ENCODE measurements at places on chromosomes 11 and 22.

DNA sequence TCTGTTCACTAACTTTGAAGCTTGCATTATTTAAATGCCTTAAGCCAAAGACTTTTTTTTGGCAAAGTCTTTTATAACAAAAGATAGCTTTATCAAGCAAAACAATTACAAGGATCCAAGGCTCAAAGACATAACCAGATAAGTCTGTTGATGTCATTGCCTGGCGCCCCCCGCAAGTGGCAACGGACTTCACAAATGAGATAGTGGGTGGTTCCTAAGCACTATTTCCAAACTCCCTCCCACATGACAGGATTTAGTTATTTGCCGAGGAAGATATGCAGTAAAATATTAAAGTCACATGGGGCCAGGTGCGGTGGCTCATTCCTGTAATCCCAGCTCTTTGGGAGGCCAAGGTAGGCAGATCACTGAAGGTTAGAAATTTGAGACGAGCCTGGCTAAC lies 194.2 kb upstream of the DDI1 start:
- DNase-seq, result peak; percentile 52

- DNase-seq, result no peak
Measured at GRCh38 chr11:39810358-39810757, 1649.1 kb downstream of the LRRC4C start.

- DNase-seq, result no peak
Measured at GRCh38 chr11:70026726-70027125, 51.4 kb upstream of the ANO1 start.

DNA sequence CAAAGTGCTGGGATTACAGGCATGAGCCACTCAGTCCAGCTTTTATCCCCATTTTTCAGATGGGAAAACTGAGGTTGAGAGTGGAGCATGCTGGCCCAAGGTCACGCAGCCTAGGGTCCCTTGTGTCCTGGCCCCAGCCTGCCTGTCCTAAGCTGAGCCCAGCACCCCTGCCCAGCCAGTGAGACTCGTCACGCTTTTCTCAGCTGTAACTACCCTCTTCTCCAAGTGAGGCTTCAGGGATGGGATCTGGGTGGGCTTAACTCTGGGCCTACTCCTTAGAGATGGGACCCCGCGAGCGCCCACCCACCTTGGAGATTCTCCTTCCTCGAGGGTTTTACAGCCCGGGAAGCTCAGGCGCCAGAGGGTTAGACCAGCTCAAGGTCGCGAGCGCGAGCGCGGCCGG lies 390 bp upstream of the TMEM151A start:
- DNase-seq, result peak; percentile 32

DNA sequence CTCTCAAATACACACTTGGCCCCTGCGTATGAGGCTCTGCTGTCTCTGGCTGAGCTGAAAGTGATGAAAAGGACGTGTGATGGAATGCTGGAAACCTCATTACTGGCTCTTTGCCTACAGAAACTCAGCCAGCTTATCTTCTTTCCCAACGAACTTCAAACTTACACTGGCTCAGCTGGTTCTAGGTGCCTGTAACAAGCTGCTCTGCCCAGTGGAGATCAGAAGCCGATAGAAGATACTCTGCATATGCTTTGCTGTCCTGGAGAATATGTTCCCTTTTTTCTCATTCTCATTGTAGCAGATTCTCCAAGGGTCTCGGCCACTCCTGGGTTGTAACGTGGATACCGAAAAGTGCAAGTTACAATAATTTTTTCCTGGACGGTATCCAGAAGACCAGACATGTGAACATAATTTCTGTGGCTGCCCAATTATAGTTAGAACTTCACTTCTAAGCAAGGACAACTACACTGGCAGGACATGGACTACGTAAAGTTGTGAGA lies 405.3 kb upstream of the CCDC90B start:
- DNase-seq, result peak; percentile 44

- no peak for DNase-seq
Measured at GRCh38 chr22:40040927-40041326, 46.2 kb downstream of the FAM83F start.

DNA sequence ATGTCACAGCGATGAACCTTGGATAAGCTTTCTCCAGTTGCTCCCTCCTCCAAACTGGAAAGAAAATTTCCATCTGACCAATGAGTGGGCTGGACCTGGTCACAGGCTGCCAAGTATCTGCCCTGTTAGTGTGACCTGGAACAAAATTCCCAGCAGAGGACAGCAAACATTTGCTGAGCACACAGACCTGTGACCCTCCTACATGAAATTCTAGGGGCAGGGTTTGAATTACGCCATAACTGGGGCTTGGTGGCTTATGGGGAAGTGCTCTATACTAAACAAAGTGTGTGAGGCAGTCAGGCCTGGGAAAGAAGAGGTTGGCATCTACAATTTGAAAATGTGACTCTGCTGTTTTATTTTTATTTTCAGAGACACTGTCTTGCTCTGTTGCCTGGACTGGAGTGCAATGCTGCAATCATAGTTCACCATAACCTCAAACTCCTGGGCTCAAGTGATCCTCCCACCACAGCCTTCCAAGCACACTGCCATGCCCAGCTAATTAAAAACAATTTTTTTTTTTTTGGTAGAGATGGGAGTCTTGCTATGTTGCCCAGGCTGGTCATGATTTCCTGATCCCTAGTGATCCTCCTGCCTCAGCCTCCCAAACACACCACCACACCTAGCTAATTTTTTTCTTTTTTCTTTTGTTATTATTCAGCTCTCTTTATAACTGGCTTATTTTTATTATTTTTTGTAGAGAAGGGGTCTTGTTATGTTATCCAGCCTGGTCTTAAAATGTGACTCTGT lies 13.6 kb upstream of the XBP1 start:
- peak; percentile 89 for DNase-seq

DNA sequence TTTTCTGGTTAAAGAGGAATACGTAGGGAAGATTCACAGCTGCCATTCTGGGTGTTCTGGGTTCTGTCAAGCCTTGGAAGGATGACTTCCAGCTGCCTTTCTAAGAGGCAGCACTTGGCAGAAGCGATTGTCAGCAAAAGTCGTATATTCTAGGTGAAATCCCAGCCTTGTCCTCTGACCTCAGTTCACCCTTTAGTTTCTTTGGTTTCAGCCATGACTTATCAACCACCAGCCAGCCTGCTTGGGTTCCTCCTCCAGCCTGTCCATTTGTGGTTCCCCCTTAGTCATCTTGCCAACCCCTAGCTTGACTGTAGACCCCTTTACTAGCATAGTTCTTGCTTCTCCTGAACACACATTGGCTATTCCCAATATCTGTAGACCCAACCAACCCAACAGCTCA lies 102.3 kb upstream of the CD44 start:
- no peak for DNase-seq

GRCh38 chr11:64457416-64458010 lies 98.6 kb downstream of the RPS6KA4 start:
- no peak for DNase-seq

GRCh38 chr22:26949193-26949592 lies 291.8 kb downstream of the MIAT start:
- peak; percentile 58 for DNase-seq

DNA sequence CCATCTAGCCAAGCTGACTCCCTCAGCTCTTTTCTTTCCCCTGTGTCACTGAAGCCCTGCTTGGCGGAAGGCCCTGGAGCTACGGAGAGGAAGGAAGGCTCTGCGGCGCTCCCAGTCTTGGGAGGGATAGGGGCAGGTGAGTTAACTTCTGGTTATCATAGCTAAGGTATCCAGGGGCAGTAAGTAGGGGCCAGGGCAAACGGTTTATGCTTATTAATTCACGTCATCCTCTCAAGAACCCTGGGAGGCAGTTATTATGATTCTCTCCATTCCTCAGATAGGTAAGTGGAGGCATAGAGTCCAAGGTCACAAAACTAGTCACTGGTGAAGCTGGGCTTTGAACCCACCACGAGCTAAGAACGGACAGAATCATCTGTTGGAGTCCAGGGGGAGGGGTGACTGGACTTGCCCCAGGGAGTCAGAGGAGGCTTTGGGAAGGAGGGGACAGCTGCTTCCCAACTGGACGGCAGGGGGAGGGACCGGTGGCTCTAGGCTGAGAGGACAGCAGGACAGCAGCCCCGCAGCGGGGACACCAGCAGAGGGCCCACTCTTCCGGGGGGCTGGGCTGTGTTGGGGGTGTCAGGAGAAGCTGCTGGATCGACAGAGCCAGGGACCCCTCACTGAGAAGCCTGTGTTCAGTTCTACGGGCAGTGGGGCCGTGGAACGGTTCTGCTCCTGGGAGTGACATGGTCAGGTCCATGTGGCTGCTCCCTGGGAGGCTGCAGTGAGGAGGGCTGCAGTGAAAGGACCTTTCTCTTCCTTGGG lies 3.5 kb downstream of the BAIAP2L2 start:
- no peak for DNase-seq
